ENCODE measurements at places on chromosomes 12 and 14. TPM values are rescaled to one million over a fixed set of nuclear protein-coding genes. Genes with fewer than 3 reads are reported as not detected.

The PTGDR gene
- total RNA-seq = 0.23 TPM

The SLC22A17 gene
- total RNA-seq = 52.6 TPM

The ITGA5 gene
- 23.7 TPM for total RNA-seq

The FOXM1 gene
- total RNA-seq = 98.1 TPM

The TOGARAM1 gene
- total RNA-seq = 9.8 TPM

The CLEC12A gene
- total RNA-seq = not detected

The RASAL1 gene
- total RNA-seq = 5.4 TPM

The FGF6 gene
- not detected for total RNA-seq

The PDE3A gene
- 9.2 TPM for total RNA-seq

The CCDC196 gene
- not detected for total RNA-seq

The AKAP3 gene
- total RNA-seq = 1.9 TPM

The ABHD12B gene
- total RNA-seq = 9.0 TPM

The DCAF11 gene
- total RNA-seq = 78.7 TPM

Data from GM23338 (cell line).